ENCODE measurements at places on chromosomes 13 and 19. TPM values are rescaled to one million over a fixed set of nuclear protein-coding genes. Genes with fewer than 3 reads are reported as not detected.
A peak's percentile ranks its signal among the peaks of the same experiment; 100 is the strongest.

SIGLEC14 gene
- not detected for total RNA-seq

CGB3 gene
- not detected for total RNA-seq

GRCh38 chr13:76499891-76500290 is 386.3 kb downstream of the KCTD12 start:
- H3K27ac ChIP-seq, result no peak overlapping the region
- H3K4me1 ChIP-seq, result no peaks in the 10 kb centered on the region
- peaks cover 2% of the 10 kb centered on the region for H3K27me3 ChIP-seq
- H3K4me3 ChIP-seq, result no peak overlapping the region
- no peaks in the 10 kb centered on the region for H3K36me3 ChIP-seq
- DNase-seq, result no peak

- H3K4me3 ChIP-seq, result no peak overlapping the region
- H3K4me1 ChIP-seq, result no peaks in the 10 kb centered on the region
- H3K27ac ChIP-seq, result no peak overlapping the region
- DNase-seq, result no peak
- no peaks in the 10 kb centered on the region for H3K36me3 ChIP-seq
- H3K27me3 ChIP-seq, result no peaks in the 10 kb centered on the region
Observed at GRCh38 chr13:87331178-87331577, 340.0 kb upstream of the SLITRK5 start.

CLEC4G gene
- total RNA-seq, result not detected

GRCh38 chr13:43088093-43088511 is 64.7 kb downstream of the DNAJC15 start:
- H3K36me3 ChIP-seq, result peaks cover 47% of the 10 kb centered on the region
- no peak for DNase-seq
- peaks cover 11% of the 10 kb centered on the region for H3K4me1 ChIP-seq
- no peaks in the 10 kb centered on the region for H3K27me3 ChIP-seq
- H3K27ac ChIP-seq, result peak overlapping the region; percentile 22

- no peak overlapping the region for H3K4me3 ChIP-seq
- DNase-seq, result no peak
- no peaks in the 10 kb centered on the region for H3K27me3 ChIP-seq
- no peaks in the 10 kb centered on the region for H3K36me3 ChIP-seq
- H3K4me1 ChIP-seq, result no peaks in the 10 kb centered on the region
Observed at GRCh38 chr13:113428871-113429607, 24.2 kb downstream of the ADPRHL1 start.

- no peak overlapping the region for H3K27ac ChIP-seq
- no peak for DNase-seq
- H3K27me3 ChIP-seq, result peaks cover 48% of the 10 kb centered on the region
- peaks cover 12% of the 10 kb centered on the region for H3K4me1 ChIP-seq
- no peak overlapping the region for H3K4me3 ChIP-seq
Observed at GRCh38 chr19:50779504-50780457, 9.5 kb downstream of the GPR32 start.

DNA sequence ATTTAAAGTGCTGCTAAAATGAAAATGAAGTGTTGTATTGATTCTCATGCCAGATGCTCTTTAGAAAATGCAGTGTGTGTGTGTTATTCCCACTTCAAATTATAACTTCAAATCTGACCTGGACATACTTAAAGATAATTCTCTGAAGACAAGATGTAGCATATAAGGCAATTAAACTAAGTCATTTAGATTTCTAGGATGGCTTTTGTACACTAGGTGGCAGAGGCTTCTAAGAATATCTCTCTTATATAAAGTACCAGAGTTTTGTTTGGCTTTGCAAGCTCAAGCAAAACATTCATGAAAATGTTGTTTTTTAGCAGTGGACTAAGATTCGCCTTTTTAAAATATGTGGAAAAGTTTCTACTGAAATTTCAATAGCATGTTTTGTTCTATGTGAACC is 407.2 kb downstream of the GPC5 start:
- no peak for DNase-seq
- no peak overlapping the region for H3K4me3 ChIP-seq
- H3K4me1 ChIP-seq, result no peaks in the 10 kb centered on the region
- no peaks in the 10 kb centered on the region for H3K36me3 ChIP-seq
- H3K27me3 ChIP-seq, result no peaks in the 10 kb centered on the region
- no peak overlapping the region for H3K27ac ChIP-seq

ZGLP1 gene
- 3.2 TPM for total RNA-seq

GRCh38 chr19:47609906-47610894 is 1.3 kb downstream of the BICRA start:
- H3K27ac ChIP-seq, result peak overlapping the region; percentile 49
- peak overlapping the region; percentile 71 for H3K4me3 ChIP-seq
- peaks cover 19% of the 10 kb centered on the region for H3K4me1 ChIP-seq

DNA sequence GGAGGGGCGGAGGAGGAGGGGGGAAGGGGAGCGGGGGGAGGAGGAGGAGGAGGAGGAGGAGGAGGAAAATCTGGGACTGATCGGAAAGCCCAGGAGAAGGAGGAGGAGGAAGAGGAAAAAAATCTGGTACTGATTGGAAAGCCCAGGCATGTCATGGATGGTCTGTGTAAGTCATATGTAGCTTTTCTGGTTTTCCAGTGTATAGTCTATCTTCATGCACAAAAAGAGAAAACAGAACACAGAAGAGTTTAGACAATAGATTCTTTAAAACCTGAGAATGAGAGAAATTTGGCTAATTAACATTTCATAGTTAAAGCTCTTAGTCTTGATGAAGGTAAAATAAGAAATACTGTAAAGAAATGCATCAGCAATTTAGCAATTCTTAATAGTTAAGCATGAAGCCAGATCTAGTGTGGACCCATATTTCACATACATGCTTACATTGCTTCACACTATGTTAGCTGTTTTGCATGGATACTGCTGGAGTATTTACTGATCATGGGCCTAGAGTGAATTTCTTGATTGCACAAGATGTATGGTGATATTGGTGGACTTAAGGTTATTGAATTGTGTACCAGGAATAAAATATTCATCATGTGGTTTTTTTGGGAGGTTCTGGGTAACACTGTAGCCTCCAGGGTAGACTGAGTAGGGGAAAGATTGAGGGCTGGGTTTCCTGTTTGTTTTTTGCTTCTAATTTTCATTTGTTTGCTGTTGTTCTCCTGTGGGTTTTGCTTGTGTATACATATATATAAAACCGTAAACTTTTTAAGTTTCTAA is 41.4 kb downstream of the SUCLA2 start:
- H3K27ac ChIP-seq, result no peak overlapping the region
- H3K4me1 ChIP-seq, result no peaks in the 10 kb centered on the region
- peaks cover 94% of the 10 kb centered on the region for H3K36me3 ChIP-seq
- no peak for DNase-seq
- H3K4me3 ChIP-seq, result no peak overlapping the region
- H3K27me3 ChIP-seq, result no peaks in the 10 kb centered on the region

NTF4 gene
- total RNA-seq, result not detected

ZNF540 gene
- 0.41 TPM for total RNA-seq

RXFP2 gene
- not detected for total RNA-seq

ZNF780A gene
- total RNA-seq, result 19.9 TPM

DNA sequence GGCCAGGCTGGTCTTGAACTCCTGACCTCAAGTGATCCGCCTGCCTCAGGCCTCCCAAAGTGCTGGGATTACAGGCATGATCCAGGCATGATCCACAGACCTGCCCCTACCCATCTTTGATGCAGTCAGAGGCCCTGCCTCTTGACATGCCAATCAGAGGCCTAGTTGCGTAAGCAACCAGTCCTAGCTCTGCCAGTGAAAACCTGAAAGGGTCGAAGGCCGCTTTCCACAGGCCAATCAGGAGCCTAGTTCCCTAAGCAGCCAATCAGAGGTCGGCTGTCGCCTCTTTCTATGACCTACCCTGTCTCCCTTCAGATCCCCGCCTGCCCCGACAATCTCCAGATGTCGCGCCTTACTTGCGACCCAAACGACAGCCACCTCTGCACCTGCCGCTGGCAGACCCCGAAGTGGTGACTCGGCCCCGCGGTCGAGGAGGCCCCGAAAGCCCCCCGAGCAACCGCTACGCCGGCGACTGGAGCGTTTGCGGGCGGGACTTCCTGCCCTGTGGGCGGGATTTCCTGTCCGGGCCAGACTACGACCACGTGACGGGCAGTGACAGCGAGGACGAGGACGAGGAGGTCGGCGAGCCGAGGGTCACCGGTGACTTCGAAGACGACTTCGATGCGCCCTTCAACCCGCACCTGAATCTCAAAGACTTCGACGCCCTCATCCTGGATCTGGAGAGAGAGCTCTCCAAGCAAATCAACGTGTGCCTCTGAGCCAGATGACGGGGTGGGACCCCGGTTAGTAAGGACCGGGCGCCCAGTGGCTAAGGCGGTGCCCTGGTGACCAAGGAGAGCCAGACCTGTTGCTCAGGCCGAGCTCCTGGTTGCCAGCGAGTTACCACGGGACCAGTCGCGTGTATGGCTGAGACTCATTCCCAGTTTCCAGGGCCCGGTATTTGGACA is 6.3 kb downstream of the SYDE1 start:
- no peak overlapping the region for H3K4me3 ChIP-seq
- no peak overlapping the region for H3K27ac ChIP-seq
- no peaks in the 10 kb centered on the region for H3K27me3 ChIP-seq
- no peak for DNase-seq

GRCh38 chr19:5782945-5783919 is 1.3 kb downstream of the PRR22 start:
- no peaks in the 10 kb centered on the region for H3K4me1 ChIP-seq
- no peak for DNase-seq
- H3K27ac ChIP-seq, result no peak overlapping the region
- H3K27me3 ChIP-seq, result no peaks in the 10 kb centered on the region

GRCh38 chr19:40192758-40193586 is 1.7 kb downstream of the MAP3K10 start:
- H3K27ac ChIP-seq, result peak overlapping the region; percentile 38
- DNase-seq, result no peak
- H3K4me1 ChIP-seq, result peaks cover 17% of the 10 kb centered on the region

DNA sequence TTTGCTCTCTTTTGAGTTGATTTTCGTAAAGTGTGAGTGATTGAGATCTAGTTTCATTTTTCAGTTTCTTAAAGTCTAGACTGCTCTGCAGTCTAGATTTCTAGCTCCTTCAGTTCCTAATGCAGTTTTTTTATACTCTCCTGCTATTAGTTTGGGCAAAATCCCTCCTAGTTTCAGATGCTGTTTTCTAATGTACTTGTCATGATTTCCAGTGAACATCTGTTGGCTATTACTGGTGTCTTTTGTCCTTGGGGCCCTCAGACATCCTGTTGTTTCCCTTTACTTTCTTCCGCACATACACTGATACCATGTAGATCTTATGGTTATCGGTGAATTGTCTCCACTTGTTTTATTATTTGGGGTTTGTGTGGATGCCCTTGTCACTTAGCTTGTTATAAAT is 292.1 kb downstream of the TDRD3 start:
- H3K27ac ChIP-seq, result peak overlapping the region; percentile 78
- H3K36me3 ChIP-seq, result peaks cover 6% of the 10 kb centered on the region
- peak overlapping the region; percentile 42 for H3K4me3 ChIP-seq
- peaks cover 24% of the 10 kb centered on the region for H3K4me1 ChIP-seq

- peaks cover 7% of the 10 kb centered on the region for H3K4me1 ChIP-seq
- DNase-seq, result no peak
- H3K27me3 ChIP-seq, result peaks cover 16% of the 10 kb centered on the region
- no peak overlapping the region for H3K4me3 ChIP-seq
- no peak overlapping the region for H3K27ac ChIP-seq
- no peaks in the 10 kb centered on the region for H3K36me3 ChIP-seq
Observed at GRCh38 chr13:36357692-36358091, 11.5 kb upstream of the SPART start.
